PC-3 (cell line): ENCODE measurements at places on chromosomes 6 and 20. TPM values are rescaled to one million over a fixed set of nuclear protein-coding genes. Genes with fewer than 3 reads are reported as not detected.

- DNase-seq = no peak
These were observed 172.0 kb downstream of the EYA2 start for GRCh38 chr20:47066484-47067270.

DNA sequence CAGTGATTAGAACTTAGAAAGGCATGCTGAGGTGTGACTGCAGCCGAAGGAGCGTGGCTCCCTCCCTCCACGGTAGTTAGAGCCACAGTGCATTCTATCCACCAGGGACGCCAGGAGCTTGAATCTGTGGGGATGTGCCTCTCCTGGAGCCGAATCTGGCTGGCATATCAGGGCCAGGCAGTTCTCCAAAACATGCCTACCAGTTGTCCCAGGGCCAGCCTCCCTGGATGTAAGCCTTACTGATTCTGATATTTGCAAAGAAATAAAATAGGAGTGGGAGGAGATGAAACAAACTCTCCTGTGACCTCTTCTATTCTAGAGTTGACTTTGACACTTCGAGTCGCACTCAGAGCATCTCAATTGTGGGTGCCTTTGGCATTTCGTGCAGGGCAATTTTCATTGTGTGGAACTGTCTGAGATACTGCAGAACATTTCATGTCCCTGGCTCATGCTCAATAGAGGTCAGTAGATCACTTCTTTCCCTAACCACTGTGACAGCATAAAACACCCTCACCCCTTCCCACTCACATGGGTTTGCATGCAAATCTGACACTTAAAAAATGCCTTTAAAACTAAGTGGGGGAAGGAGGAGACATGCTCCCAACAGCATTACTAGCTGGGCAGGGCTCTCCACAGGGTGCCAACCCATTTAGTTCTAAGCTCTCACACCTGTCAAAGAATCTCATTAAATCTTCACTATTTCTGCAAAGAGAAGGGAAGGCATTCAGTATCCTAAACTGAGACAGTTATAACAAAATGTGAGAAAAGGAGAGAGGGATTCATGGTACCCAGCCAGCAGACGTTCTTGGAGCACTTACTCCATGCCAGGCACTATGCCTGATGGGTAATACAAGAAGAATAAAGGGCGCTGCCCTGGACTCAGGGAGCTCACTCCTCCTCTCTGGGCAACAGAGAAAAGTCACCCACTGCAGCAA lies 378.9 kb downstream of the PREX1 start:
- no peak for DNase-seq

GRCh38 chr6:143939364-143939763 lies 68.7 kb downstream of the PLAGL1 start:
- DNase-seq = no peak

GRCh38 chr6:22412994-22413393 lies 116.2 kb upstream of the PRL start:
- DNase-seq = no peak

DNA sequence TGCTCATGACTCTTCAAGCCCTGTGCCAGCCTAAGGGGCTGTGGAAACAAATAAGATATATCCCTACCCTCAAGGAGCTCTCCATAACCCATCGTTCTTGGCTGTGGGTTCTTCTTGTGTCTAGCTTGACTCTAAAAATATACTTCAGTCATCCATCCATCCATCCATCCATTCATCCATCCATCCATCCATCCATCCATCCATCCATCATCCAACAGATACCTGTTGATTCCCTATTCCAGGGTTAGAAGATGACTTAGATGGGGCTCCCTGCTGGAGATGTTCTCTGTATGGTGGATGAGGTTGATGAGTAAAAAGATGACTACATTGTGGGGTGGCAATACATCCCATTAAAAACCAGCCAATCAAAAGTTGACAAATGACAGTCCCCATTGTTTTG lies 23.5 kb downstream of the HCK start:
- DNase-seq = no peak

FAM209B gene
- total RNA-seq = 0.58 TPM in 1 of 2 replicates, not detected in the other

TPBG gene
- total RNA-seq = 43.0 and 49.6 TPM in 2 replicates

GHRH gene
- not detected in 2 replicates for total RNA-seq

- no peak for DNase-seq
These were observed 267.8 kb downstream of the PTPRK start for GRCh38 chr6:128252341-128253176.

HSPA1B gene
- 265 and 331 TPM in 2 replicates for total RNA-seq

- no peak for DNase-seq
These were observed 101.7 kb downstream of the BMP5 start for GRCh38 chr6:55773620-55774216.

ENPP3 gene
- 0.18 TPM in 1 of 2 replicates, not detected in the other for total RNA-seq

LTB gene
- total RNA-seq = 1.5 TPM in 1 of 2 replicates, not detected in the other

DNA sequence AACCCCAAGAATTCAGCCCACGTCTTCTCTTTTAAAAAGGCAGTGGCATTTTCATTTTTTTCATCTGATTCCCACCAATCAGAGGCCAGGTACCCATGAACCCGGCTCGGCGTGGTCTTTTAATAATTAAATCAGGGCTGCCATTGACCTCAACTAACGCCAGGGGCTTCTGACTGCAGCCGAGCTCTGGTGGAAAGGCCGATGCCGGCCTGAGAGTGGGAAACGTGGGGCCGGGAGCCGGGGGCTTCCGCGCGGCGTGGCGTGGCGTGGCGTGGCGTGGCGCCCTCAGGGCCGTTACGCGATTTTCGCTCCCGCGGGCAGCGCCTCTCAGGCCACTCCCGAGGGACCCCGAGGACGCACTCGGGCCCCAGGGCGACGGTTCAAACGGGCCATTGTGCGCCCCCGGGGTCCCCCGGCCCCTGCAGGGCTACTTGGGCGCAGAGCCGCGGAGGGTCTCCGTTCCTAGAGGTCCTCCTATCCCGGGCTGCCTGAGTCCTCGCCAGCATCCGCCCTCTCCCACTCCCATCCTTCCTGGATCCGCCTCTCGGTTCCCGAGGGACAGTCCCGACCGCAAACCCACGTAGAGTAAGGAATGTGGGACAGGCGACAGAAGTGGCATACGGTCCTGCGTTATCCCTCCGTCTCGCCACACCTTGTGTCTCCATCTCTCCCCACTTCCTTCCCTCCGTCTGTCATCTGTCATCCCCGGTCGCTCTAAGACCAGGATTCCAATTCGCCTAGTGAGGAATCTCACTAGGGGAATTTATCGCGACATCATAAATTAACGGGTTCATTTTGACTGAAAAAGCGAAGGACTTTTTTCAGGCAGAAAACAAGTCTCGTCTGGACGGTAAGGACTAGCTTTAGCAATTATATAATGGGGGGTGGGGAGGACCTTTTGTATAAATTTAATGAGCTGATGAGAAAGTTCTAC lies 876 bp upstream of the TBPL1 start:
- DNase-seq = peak; percentile 66
